Astrocyte (in vitro differentiated cells and primary cell): ENCODE measurements at places on chromosomes 7 and 10. TPM values are rescaled to one million over a fixed set of nuclear protein-coding genes. Genes with fewer than 3 reads are reported as not detected.

- no peak overlapping the region for H3K27ac ChIP-seq
- no peaks in the 10 kb centered on the region for H3K4me1 ChIP-seq
- peaks cover 16% of the 10 kb centered on the region for H3K27me3 ChIP-seq
- DNase-seq = peak; percentile 14
These were observed 17.3 kb upstream of the BLOC1S2 start for GRCh38 chr10:100303724-100304319.

DNA sequence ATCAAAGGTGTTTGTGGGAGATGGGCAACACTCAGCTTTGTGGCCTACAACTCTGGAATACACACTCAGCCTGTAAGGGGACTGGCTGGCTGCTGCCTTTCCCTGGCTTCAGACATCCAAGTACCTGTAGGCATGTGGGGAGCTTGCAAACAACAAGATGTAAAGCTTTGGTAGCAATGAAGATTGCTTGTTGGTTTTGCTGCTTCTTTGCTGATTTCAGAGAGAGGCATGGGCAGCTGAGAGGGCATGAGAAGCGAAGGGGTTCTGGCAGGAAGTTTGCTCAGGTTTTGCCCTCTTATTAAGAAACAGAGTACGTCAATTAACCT, 434.8 kb downstream of the LRMDA start:
- H3K27ac ChIP-seq = no peak overlapping the region
- H3K4me1 ChIP-seq = no peaks in the 10 kb centered on the region
- H3K36me3 ChIP-seq = no peaks in the 10 kb centered on the region
- DNase-seq = no peak
- H3K27me3 ChIP-seq = no peaks in the 10 kb centered on the region

- no peaks in the 10 kb centered on the region for H3K4me1 ChIP-seq
- H3K27me3 ChIP-seq = no peaks in the 10 kb centered on the region
- no peak overlapping the region for H3K27ac ChIP-seq
- no peak for DNase-seq
- H3K36me3 ChIP-seq = no peaks in the 10 kb centered on the region
These were observed 138.9 kb upstream of the PHYHIPL start for GRCh38 chr10:59037506-59037905.

- peak overlapping the region; percentile 38 for H3K27ac ChIP-seq
- H3K4me3 ChIP-seq = no peak overlapping the region
- H3K36me3 ChIP-seq = no peaks in the 10 kb centered on the region
- H3K27me3 ChIP-seq = no peaks in the 10 kb centered on the region
- peaks cover 21% of the 10 kb centered on the region for H3K4me1 ChIP-seq
- peak; percentile 65 for DNase-seq
These were observed 95.8 kb downstream of the CFAP58 start for GRCh38 chr10:104449391-104449790.

GRCh38 chr10:114295393-114295792, 56.3 kb downstream of the VWA2 start:
- no peaks in the 10 kb centered on the region for H3K4me1 ChIP-seq
- H3K27ac ChIP-seq = no peak overlapping the region
- H3K36me3 ChIP-seq = no peaks in the 10 kb centered on the region
- no peak overlapping the region for H3K4me3 ChIP-seq

DNA sequence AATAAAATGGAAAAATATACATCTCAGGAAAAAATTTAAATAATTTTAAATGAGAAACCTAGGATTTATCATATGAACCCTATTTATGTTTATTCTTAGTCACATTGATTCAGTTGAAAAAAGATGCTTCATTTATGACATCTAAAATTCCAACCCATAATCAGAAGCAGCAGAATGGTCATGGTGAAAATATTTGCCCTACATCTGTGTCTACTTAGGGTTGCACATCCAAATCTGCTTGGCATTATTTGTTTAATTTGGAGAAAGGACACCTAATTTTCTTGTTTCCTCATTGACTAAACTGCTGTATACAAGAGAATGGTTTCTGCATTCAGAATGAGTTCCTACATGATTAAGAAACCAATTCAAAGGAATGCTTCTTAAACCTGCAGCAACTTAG, 72.9 kb upstream of the SKAP2 start:
- DNase-seq = no peak
- H3K27ac ChIP-seq = no peak overlapping the region
- H3K4me1 ChIP-seq = no peaks in the 10 kb centered on the region
- H3K27me3 ChIP-seq = no peaks in the 10 kb centered on the region
- H3K36me3 ChIP-seq = no peaks in the 10 kb centered on the region

GRCh38 chr10:132403511-132404168, 6.6 kb downstream of the PWWP2B start:
- H3K27me3 ChIP-seq = no peaks in the 10 kb centered on the region
- DNase-seq = no peak
- peaks cover 5% of the 10 kb centered on the region for H3K4me1 ChIP-seq
- no peak overlapping the region for H3K4me3 ChIP-seq
- H3K36me3 ChIP-seq = no peaks in the 10 kb centered on the region
- no peak overlapping the region for H3K27ac ChIP-seq

GRCh38 chr10:49707585-49707984, 28.1 kb downstream of the C10orf53 start:
- H3K27ac ChIP-seq = no peak overlapping the region
- H3K4me1 ChIP-seq = no peaks in the 10 kb centered on the region
- no peaks in the 10 kb centered on the region for H3K36me3 ChIP-seq
- H3K27me3 ChIP-seq = peaks cover 2% of the 10 kb centered on the region
- DNase-seq = no peak

GRCh38 chr7:130882396-130882795, 148.4 kb upstream of the KLF14 start:
- no peak overlapping the region for H3K4me3 ChIP-seq
- peaks cover 39% of the 10 kb centered on the region for H3K4me1 ChIP-seq
- DNase-seq = no peak
- no peaks in the 10 kb centered on the region for H3K27me3 ChIP-seq
- H3K36me3 ChIP-seq = peaks cover 82% of the 10 kb centered on the region

- H3K36me3 ChIP-seq = no peaks in the 10 kb centered on the region
- DNase-seq = peak; percentile 22
- H3K4me3 ChIP-seq = no peak overlapping the region
- no peak overlapping the region for H3K27ac ChIP-seq
- no peaks in the 10 kb centered on the region for H3K4me1 ChIP-seq
These were observed 11.4 kb downstream of the SCIN start for GRCh38 chr7:12581897-12582296.

GRCh38 chr10:99431190-99431760, 851 bp upstream of the GOT1 start:
- peak overlapping the region; percentile 88 for H3K4me3 ChIP-seq
- H3K27me3 ChIP-seq = no peaks in the 10 kb centered on the region
- H3K36me3 ChIP-seq = no peaks in the 10 kb centered on the region
- peaks cover 10% of the 10 kb centered on the region for H3K4me1 ChIP-seq

DNA sequence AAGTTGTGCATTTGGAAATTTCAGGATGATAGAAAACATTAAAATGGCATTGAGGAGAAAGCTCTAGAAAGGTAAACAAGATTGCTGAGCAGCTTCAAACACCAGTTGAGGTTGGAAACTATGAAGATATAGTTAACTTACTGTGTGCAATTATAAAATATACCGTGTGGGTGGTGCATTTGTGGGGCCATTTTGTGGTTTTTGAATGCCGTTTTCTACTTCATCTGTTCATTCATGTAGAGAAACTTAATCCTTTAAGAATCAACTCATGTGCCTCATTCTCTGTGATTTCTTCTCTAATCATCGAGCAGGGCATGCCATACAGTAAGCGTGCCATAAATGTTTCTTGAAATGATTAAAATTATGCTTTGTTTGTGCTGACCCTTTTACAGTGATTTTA, 232.8 kb upstream of the TEX47 start:
- no peaks in the 10 kb centered on the region for H3K27me3 ChIP-seq
- no peaks in the 10 kb centered on the region for H3K4me1 ChIP-seq
- no peaks in the 10 kb centered on the region for H3K36me3 ChIP-seq
- DNase-seq = peak; percentile 0
- H3K4me3 ChIP-seq = no peak overlapping the region

DNA sequence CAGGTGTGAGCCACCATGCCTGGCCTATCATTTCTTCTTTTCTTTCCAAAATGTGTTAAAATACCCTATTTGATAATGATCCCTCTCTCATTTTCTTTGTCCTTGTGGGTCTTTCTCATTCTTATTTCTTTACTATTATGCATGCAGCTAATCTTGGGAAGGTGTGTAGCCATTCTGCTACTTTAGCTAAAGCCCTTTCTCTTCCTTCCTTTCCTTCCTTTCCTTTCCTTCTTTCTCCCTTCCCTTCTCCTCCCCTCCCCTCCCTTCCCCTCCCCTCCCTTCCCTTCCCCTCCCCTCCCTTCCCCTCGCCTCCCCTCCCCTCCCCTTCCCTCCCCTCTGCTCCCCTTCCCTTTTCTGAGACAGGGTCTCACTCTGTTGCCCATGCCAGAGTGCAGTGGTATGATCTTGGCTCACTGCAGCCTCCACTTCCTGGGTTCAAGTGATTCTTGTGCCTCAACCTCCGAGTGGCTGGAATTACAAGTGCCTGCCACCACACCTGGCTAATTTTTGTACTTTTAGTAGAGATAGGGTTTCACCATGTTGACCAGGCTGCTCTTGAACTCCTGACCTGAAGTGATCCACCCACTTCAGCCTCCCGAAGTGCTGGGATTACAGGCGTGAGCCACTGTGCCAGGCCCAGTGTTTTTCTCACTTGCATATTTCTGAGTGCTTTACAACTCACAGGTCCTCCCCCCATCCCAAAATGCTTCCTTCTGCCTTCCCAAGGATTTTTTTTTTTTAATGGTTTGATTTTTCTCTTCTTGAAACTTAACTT, 42.3 kb downstream of the HIP1 start:
- H3K36me3 ChIP-seq = no peaks in the 10 kb centered on the region
- no peak for DNase-seq
- no peaks in the 10 kb centered on the region for H3K4me1 ChIP-seq
- no peaks in the 10 kb centered on the region for H3K27me3 ChIP-seq
- H3K4me3 ChIP-seq = no peak overlapping the region

DNA sequence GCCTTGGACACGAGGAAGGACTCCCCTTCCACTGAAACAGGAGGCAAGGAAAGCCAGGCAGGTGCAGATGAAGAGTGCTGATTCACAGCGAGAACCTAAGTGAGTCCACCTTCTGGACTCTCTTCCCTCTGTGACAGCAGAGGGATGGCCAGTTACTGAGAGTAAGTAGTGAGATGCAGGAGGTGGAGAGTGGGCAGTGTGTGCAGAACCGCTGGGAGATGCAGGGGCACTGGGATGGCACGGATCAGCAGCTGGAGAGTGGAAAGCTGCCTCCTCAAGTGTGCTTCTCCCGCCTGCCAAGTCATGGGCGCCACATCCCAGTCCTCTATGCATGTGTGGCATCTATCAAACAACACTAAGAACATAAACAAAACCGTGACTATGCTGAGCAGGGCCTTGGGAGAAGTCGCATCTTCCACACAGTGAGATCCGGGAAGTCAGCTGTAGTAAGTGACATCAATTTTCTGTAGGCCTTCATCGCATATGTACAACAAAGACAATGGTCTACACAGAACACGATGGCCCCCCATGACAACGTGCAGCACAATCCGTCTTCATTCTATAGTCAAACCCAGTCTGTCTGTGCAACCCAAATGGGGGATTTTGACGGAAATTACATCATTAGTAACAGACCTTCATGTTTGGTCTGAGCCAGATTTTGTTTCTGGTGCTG, 217.4 kb upstream of the KLF14 start:
- H3K36me3 ChIP-seq = peaks cover 5% of the 10 kb centered on the region
- no peaks in the 10 kb centered on the region for H3K27me3 ChIP-seq
- H3K4me3 ChIP-seq = no peak overlapping the region
- peaks cover 7% of the 10 kb centered on the region for H3K4me1 ChIP-seq
- no peak for DNase-seq
- no peak overlapping the region for H3K27ac ChIP-seq

GRCh38 chr7:135808206-135808605, 59.6 kb upstream of the FAM180A start:
- DNase-seq = no peak
- no peaks in the 10 kb centered on the region for H3K27me3 ChIP-seq
- no peaks in the 10 kb centered on the region for H3K4me1 ChIP-seq
- no peaks in the 10 kb centered on the region for H3K36me3 ChIP-seq
- no peak overlapping the region for H3K4me3 ChIP-seq
- H3K27ac ChIP-seq = no peak overlapping the region

DNA sequence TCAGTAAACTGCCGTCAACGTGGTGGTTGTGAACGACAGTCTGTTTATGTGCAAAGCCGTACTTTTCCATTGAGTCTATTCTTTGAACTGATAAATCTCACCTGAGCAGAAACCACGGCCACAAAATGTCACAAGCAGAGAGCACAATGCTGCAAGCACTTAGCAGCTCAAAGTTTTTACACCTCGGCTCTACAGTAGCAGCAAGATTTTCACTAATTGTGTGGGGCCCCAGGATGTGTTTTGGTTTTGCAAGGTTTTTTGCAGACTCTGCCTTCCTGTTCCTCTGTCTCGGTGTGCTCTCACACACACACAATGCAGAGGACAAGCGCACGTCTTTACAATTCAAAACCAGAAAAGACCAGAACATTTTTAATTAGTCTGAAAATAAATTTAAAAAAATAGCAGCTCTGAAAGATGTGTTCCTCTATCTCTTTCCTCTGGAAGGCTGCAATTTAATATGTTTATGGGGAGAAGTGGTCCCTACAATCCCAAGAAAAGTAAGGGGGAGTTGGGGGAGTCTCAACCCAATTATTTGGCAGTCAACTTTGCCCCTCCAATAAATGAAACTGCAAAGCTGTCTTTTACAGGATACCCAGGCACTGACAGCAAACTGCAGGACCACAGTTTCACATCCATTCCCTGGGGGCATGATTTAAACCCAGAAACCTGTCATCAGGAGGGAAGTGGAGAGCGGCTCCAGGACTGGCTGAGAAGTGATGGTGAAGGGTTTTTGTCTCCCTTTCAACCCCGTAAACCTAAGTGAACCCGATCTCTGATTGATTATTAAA, 73.8 kb upstream of the SFMBT2 start:
- H3K4me3 ChIP-seq = no peak overlapping the region
- no peaks in the 10 kb centered on the region for H3K36me3 ChIP-seq
- H3K4me1 ChIP-seq = no peaks in the 10 kb centered on the region
- DNase-seq = no peak

DNA sequence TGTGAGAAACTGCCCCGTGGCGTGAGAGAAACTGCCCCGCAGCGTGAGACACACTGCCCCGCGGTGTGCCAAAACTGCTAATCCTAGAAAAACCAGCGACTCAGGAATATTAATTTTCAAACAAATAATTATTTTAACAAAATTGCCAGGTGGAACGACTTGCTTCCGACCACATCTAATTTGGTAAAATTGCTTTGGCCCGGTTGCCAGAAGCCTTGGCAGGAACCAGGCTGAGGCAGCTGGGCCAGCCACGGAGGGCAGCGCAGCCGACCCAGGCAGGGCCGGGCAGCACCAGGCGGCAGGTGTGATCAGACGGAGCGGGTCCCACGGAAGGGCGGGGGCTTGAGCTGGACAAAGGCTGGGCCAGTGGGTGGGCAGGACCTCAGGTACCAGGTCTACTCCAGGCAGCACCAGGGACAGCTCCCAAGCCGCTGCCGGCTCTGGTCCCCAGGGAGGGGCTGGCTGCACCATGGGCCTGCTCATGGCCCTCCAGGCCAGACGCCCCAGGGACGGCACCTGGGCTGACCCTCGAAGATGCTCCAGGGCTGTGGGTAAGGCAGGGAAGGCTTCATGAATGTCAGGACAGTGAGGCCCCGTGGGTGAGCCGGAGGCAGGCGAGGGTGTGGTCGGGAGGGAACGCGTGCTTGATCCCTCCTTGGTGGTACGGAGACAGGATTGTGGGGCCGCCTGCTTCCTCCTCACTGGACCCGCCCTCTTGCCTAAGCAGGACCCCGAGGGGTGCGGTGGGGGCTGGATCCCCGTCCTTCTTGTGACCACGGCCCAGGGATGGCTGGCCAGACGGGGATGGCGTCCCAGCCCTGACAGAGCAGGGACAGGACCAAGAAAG, 7.7 kb upstream of the ADGRA1 start:
- no peak overlapping the region for H3K27ac ChIP-seq
- DNase-seq = no peak
- H3K36me3 ChIP-seq = no peaks in the 10 kb centered on the region
- no peak overlapping the region for H3K4me3 ChIP-seq

EBF3 gene
- 0.07 and 0.14 TPM in 2 replicates for total RNA-seq

SLC26A3 gene
- total RNA-seq = not detected in 2 replicates

CUBN gene
- total RNA-seq = 2.7 and 3.5 TPM in 2 replicates

VENTX gene
- total RNA-seq = 0.11 TPM in 1 of 2 replicates, not detected in the other

GPR15LG gene
- not detected in 2 replicates for total RNA-seq

PPP1R3A gene
- total RNA-seq = not detected in 2 replicates

ANKRD61 gene
- total RNA-seq = 0.18 and 0.31 TPM in 2 replicates
